Stimulated activated CD8-positive, alpha-beta memory T cell treated with anti-CD3 and anti-CD28 coated beads, Interleukin-2, amount 100 ng/mL, for 1 hour (primary cell): ENCODE measurements at places on chromosomes 6 and 20.

DNA sequence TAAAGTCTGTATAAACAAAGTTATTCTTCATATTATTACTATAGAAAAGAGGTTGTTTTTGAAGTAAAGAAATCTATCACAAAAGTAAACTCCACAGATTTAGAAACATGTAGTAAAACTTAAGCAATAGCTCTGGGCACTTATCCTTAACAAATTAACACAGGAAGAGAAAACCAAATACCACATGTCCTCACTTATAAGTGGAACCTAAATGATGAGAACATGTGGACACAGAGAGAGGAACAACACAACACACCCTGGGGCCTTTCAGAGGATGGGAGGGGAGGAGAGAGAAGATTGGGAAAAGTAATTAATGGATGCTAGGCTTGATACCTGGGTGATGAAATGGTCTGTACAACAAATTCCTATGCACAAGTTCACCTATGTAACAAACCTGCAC lies 57.2 kb downstream of the C6orf58 start:
- DNase-seq: no peak

DNA sequence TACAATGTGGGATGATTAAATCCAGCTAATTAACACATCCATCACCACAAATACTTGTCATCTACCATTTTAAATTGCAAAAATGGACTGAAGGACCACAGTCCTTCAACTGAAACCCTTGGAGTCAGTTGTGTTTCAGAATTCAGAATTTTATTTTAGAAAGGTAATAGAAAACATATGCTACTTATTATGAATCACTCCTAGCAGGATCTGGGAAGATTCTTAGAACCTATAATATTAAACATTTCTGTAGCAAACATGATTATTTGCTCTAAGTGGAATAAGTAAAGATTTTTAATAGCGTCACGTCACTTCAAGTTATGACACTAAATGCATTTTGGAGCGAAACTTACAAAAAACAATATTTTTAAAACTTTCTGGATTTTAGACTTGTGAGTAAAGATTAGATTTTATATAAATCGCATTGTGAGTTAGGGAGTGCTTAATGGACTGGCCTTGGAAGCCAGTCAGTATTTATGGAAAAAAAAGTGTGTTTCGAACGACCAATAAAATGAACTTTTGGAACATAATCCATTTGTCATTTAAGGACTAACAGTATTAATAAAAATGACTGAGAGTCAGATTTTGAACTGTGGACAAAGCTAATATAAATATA lies 71.8 kb upstream of the PHACTR2 start:
- DNase-seq: no peak

- DNase-seq: no peak
These were observed 216.2 kb downstream of the MYLK4 start for GRCh38 chr6:2534406-2535042.

DNA sequence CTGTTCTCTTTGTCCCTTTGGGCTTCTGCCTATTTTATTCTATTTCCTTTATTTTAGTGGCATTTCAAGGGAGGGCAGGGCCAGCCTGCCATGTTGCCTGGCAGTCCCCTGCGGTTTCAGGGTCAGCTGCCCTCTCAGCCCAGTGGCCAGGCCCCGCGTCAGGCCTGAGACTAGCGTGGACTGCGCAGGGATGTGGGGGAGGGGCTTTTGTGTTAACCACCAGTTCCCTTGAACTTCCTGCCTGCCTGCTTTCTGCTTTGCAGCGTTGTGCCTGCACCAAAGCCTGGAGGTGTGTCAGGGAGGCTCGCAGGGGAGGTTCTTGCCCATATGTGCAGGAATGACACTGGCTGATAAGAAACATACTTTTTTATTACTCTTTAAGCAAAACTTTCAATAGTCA lies 157.6 kb downstream of the SLC35B3 start:
- no peak for DNase-seq

- no peak for DNase-seq
These were observed 2.1 kb upstream of the RBM38 start for GRCh38 chr20:57388953-57389694.

GRCh38 chr6:134039116-134039515 lies 13.3 kb downstream of the SLC2A12 start:
- no peak for DNase-seq

DNA sequence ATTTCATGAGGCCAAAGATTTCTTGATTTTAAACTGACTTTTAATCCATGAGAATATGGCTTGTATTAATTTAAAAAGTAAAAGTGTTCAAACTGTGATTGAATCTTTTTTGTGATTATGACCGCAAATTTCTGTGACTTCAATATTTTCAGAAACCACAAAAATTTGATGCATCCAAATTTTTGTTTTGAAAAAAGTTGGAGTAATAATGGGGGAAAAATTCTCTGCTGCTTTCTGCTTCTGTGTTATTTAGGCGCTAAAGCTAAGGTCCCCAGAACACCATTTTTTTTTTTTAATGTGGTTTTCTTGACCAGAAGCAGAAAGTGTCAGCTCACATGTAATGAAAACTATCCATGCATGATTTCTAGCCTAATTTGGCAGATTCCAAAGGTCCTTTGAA lies 65.3 kb downstream of the GRIK2 start:
- DNase-seq: no peak

GRCh38 chr6:122405417-122405816 lies 6.0 kb downstream of the HSF2 start:
- no peak for DNase-seq

DNA sequence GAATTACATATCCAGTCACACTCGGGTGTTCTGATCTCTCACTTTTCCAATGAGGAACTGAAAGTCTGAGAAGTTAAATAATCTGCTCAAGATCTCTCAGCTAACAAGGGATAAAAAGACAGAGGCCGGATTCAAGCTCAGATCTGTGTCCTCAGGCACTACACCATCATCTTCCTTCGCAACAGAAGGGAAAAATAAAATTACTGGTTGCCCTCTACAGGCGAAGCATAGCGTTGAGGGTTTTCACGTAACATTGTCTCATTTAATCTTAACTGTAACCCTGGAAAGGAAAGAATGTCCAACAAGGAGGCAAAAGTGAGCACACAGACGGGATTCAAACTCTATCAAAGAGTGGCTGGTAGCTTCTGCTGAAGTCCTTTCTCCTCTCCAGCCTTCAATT lies 67.8 kb upstream of the ANKEF1 start:
- no peak for DNase-seq

DNA sequence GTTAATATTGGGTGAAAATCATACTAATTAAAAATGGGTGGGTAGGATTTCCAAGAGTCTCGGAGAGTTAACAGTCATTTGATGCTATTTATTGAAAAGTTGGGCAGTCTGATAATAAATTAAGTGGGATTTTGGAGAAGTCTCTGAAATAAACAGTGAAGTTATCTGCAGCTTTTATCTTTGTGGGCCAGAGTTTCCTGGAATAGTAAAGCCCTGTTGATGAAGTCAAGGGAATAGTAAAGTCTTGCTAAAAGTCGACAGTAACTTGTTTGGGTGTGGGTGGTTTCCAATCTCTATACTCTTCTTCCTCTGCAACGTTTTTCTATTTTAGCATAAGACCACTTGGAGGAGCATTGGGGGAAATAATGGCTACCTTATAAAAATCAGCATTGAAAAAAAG lies 493.6 kb downstream of the EPM2A start:
- no peak for DNase-seq

DNA sequence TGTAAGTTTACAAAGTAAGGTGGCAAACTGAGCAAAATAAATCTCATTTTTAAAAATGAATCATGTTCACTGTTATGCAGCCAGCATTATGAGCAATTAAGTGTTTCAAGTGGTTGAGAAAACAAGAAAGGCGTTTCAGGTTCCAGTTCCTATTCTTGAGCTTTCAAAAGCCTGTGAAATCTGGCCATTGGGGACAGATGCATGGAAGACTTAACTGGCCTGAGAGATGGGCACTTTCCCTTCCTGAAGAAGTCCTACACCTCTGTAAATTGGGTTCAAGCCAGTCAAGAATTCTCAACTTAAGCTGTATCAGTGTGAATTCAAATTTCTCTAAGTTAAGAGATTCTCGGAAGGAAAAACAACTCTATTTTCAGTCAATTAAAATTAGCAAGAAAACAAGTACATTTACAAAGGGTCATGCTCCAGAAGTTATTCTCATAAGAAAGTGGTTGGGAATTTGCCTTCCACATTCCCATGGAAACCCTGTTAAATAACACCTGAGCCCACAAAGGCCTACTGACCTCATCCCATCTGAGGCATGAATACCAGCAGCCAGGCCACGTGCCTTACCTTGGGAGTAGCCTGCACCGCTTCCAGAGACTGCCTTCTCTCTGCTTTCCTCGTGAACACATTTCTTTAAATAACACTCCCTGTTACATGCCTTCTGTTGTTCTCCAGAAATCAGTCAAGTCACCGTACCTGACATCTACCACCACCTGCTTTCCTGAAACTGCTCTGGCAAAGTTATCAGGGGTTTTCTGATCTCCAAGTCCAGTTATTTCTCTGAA lies 19.4 kb downstream of the MAP3K5 start:
- no peak for DNase-seq

GRCh38 chr20:46699651-46700359 lies 9.6 kb upstream of the SLC2A10 start:
- DNase-seq: no peak

GRCh38 chr20:16926626-16927430 lies 178.7 kb downstream of the OTOR start:
- DNase-seq: no peak

DNA sequence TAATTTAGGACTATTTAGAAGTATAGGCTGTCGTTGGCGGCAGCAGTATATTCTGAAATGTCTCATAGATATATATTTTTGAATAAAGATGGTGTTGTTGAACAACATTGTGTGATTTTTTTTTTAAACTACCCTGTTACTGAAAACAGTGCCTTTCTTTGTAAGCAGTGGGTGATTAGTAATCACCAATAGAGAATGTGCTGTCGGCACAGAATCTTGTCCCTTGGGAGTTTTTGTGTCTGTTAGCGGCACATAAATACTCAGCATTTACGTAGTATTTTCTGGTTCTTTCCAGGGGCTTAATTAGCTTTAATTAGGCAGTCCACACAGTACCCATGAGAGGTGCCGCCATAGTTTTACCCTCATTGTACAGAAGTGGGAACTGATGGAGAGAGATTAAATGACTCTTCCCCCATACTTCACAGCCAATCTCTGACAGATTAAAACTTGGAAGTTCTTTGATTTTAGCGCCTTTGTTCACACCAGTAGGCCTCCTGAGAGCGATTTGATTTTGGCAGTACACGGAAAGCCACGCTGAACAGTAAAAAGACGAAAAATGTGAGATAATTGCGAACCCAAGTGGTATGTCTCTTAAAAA lies 58.8 kb downstream of the RPRD1B start:
- DNase-seq: no peak

DNA sequence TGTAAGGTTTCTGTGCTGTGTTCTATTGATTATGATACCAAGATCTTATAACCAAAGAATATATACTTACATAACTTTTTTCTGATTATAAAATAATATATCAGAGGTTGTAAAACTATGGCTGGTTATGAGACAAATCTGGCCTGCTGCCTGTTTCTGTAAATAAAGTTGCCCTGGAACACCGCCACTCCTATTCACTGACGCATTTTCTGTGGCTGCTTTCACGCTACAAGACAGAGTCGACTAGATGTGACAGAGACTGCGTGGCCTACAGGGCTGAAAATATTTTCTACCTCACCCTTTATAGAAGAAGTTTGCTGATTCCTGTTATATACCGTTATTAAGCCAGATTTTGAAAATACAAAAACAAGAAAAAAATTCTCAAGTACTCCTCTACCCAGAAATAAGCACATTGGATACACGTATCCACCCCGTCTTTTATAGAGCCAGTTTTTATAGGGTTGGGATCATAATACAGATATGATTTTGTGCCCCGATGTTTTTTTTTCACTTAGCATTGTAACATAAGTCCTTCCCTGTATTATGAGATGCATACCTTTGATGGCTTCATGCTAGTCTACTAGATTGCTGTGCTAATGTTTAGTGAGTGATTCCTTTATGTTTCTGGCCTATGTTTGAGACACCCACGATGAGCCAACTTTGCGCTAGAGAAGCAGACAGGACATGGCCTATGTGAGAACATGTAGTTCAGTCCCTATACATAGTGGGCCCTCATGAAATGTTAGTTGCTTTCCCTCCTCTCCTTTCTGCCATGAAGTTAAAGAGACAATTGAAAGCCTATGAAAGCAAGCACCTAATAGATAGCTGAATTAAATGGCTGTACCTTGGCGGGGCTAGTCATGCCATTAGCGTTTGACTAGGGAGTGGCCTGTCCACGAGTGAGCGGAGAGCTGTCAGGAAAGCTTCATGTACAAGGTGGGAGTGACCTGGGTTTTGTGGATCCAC lies 98.1 kb upstream of the KCNK16 start:
- DNase-seq: no peak

GRCh38 chr6:93735099-93735498 lies 315.7 kb upstream of the EPHA7 start:
- DNase-seq: no peak

- DNase-seq: no peak
These were observed 39.7 kb downstream of the TGM2 start for GRCh38 chr20:38125157-38126056.

DNA sequence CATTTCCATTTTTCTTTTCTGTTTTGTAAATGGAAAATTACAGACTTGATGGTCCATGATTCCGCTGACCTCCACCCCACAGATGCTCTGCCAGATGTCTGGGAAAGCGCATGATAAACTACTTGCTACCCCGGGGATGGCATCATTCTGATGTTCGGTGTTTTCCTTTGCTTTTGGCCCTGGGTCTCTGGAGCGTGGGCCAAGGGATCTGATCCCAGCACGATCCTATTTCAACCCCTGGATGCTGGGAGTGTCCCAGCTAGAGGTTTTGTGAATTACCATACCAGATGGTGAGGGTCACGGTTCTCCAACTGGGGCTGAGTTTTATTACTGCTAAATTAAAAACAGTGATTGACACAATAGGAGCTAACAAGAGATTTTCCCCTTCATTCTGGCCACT lies 25.2 kb upstream of the MYLIP start:
- DNase-seq: no peak

DNA sequence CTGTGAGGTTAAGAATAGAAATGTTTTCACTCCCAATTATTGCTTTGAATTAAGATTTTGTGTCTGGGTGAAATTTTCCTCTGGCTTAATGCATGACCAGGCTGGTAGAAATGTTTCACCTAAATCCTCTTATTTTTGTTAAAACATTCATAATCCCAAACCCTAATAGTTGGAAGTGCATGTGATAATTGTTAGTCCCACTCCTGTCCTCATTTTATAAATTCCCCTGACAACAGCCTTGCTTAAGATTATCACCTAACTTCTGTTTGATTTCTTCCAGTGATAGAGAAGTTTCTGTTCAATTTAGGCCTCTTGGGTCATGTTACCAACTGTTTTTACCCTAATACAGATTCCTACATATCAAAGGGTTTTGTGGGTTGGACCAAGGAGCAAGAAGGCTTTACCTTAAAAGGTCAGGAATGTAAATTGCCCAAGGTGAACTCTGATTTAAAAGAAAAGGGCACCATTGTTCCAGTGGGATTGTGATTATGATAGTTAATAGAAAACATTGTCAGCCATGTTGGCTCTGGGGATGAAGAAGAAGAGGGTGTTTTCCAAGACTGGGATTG lies 158.7 kb upstream of the CENPW start:
- no peak for DNase-seq

- DNase-seq: no peak
These were observed 4.5 kb downstream of the ACSS1 start for GRCh38 chr20:25053255-25054031.

GRCh38 chr6:106134906-106135634 lies 48.9 kb downstream of the PRDM1 start:
- DNase-seq: no peak

GRCh38 chr6:168468045-168468444 lies 27.1 kb downstream of the SMOC2 start:
- DNase-seq: no peak
